ENCODE measurements at places on chromosomes 12 and 14. TPM values are rescaled to one million over a fixed set of nuclear protein-coding genes. Genes with fewer than 3 reads are reported as not detected.

The STON2 gene
- 0.19 TPM for total RNA-seq

The RIN3 gene
- 23.1 TPM for total RNA-seq

The JPH4 gene
- not detected for total RNA-seq

DNA sequence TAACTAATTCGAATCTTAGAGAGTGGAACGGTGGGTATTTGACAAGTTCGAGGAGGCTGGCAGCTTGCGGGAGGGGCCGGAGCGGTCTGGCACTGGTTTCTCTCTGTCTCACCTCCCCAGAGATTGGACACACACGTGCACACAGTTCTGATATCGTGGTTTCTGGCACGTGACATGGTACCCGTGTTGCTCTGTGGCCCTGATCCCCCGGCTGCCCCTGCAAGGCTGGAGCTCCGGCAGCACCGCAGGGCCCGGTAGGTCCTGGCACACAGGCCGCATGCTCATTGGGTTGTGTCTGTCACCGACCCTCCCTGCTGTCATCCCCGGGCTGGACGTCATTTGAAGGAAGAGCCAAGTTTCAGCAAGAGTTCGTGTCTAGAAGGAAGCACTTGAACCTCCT is 82.7 kb downstream of the PPP2R5C start:
- H3K27ac ChIP-seq: peak overlapping the region; percentile 82
- no peaks in the 10 kb centered on the region for H3K27me3 ChIP-seq
- H3K36me3 ChIP-seq: peaks cover 37% of the 10 kb centered on the region
- H3K4me3 ChIP-seq: no peak overlapping the region

DNA sequence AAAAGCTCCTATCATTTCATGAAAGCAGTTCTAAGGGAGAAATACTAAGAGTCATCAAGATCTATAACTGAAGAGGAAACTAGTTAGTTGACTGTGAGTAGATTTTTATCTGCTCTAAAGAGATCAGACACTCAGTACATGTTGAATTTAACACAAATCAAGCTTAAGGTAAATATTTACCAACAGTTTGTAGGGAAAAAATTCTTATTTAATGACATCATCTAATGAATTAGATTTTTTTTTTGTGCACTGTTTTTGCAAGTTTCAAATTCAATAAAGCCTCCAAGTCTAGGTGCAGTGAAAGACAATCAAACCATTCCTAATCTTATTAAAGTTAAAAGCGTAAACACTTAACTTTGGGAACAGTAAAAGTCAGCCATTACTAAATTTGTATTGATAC is 93.0 kb upstream of the PRKD1 start:
- no peak overlapping the region for H3K27ac ChIP-seq
- no peaks in the 10 kb centered on the region for H3K36me3 ChIP-seq
- no peak overlapping the region for H3K4me3 ChIP-seq
- no peaks in the 10 kb centered on the region for H3K27me3 ChIP-seq

Data from activated CD4-positive, alpha-beta T cell treated with anti-CD3 and anti-CD28 coated beads for 36 hours (primary cell).